ENCODE measurements at places on chromosomes 3 and 15.
A peak's percentile ranks its signal among the peaks of the same experiment; 100 is the strongest.

- no peak for DNase-seq
Observed at GRCh38 chr3:127613406-127613805, 15.2 kb downstream of the MCM2 start.

GRCh38 chr3:65545429-65545828 is 493.3 kb downstream of the MAGI1 start:
- DNase-seq = no peak

- no peak for DNase-seq
Observed at GRCh38 chr3:98259707-98260106, 4.3 kb upstream of the OR5H6 start.

GRCh38 chr3:74067296-74067695 is 442.6 kb upstream of the PDZRN3 start:
- no peak for DNase-seq

DNA sequence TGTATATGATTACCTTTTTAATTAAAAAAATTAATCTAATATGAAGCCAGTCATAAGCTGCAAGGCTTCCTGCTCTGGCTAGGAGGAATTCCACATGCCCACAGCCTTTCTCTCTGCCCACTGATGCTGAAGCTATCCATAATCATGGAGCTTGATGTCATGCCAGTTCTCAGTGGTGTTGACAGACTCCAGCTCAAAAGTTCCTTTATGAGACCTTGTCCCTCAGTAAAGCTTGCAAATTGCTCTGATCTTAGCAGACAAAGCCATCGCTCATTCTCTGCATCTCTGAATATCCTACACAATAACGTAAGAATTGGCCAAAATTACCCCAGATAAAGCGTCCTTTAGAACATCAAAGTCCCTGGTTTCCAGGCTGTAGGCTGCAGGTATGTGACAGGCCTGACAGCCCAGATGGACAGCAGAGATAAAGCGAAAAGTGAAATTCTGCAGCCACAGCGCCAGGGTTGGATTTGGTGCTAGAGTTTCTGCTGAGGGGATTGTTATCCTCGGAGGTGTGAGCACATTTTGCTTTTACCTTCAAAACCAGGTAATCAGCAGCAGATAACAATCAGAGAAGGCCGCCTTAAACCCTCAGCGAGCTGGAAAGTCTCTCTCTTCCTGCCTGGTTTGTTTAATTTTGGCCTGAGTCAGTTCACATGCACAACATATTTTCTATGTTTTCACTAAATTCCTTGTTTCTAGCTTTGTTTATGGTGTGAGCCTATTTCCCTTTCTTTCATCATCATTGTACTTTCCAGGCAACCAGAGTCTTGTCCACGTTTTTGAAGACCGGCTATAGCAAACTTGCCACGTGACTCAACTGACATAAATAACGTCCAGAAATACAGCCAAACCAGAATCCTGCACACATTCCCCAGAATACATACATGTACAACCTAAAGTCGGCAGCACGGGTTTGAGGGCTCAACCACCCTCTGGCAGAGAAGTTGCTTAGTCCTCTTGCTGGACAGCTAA is 36.6 kb upstream of the ALDH1A3 start:
- no peak for DNase-seq

DNA sequence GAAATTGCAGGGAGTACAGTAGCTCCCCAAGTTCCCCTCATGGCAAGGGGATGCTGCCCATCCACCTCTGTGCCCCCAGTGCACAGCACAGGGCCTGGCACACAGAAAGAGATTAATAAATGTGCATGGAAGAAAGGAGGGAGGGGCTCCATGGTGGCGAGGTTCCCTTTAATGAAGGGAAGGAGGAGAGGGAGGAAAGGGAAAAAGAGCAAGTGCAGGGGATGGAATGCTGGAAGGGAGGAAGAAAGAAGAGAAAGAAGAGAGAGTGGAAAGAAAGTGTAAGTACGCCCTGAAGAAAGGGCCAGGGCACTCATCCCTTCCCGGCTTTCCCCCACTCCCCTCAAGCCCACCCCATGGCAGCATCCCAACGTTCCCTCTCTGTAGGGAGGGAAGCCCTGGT is 1.5 kb upstream of the VIPR1 start:
- DNase-seq = no peak

DNA sequence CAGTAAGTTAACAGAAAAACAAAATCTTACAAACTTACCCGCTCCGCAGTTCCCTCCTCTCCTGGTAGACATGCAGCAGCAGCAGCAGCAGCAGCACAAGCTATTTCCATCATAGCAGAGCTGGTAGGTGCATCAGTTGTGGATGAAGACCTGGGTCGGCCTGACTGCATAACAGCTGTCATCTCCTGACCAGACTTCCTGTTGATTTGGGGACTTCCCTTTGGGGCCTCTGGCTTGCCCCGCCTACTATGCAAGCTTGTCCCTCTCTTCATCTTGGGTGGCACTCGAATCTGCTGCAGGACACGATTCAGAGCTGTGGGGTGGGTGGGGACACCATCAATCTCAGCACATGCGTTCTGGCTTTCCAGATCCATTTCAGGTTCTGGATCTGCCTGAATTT is 65.7 kb downstream of the TMCC1 start:
- DNase-seq = peak; percentile 15

DNA sequence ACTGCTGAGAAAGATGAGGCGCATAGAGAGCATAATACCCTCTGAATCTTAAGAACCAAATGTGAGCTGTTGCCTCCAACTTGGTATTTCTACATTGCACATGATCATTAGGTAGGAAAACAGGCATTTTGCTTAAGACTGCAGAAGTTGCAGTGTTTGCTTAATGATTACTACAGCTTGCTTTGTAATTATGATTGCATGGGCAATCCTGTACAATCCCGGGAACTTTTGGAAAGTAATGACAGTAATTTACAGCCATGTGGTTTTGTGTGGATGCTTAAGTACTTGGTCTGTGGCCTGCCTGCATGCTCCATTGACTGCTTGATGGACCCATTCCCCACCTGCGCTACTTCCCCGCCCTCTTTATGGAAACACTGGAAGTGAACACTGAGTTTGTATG is 301.1 kb downstream of the DIPK2A start:
- DNase-seq = no peak

DNA sequence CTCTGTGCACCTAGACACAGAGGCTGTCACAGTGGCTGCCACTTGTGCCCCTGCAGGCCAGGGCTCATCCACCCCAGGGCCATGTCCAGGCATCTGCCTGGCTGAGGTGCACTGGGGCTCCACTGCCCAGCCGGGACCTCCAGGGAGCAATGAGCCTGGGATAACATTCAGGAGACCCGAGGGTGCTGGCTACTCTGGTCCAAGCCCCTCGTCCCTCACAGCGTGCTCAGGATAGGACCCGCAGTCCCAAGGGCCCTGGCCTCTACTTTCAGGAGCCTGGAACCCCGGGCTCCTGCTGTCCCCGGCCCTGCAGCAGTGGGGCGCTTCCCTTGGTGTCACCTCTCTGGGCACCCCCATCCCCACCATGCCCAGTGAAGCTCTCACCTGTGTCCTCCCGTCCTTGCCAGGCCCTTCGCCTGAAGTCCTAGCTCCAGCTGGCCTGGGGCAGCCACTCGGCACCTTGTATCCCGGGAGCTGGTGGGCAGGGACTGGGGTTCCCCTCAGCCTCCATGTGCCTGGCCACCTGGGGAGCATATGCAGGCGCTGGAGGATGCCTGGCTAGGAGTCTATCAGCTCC is 157.8 kb downstream of the NSMCE3 start:
- DNase-seq = no peak

DNA sequence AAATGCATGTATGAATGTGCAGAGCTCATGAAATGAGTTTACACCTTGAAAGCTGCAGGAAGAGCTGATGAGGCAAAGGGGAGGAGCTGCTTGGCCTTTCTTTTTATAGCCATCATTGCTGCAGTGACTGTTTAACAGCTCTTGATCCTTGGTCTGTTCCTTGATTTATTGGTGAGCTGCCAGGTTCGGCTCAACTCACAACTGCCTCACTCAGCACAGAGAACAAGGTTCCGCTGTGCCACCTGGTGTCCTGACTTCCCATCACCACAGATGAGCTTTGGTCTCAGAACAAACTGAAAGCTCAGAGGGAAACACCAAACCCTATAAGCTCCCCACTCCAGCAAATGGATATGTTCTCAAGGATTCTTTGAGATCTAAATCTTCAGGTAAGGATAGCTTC is 626.1 kb downstream of the MAGI1 start:
- no peak for DNase-seq

All from central memory CD8-positive, alpha-beta T cell (primary cell).